ENCODE measurements at places on chromosomes 1 and 21.

DNA sequence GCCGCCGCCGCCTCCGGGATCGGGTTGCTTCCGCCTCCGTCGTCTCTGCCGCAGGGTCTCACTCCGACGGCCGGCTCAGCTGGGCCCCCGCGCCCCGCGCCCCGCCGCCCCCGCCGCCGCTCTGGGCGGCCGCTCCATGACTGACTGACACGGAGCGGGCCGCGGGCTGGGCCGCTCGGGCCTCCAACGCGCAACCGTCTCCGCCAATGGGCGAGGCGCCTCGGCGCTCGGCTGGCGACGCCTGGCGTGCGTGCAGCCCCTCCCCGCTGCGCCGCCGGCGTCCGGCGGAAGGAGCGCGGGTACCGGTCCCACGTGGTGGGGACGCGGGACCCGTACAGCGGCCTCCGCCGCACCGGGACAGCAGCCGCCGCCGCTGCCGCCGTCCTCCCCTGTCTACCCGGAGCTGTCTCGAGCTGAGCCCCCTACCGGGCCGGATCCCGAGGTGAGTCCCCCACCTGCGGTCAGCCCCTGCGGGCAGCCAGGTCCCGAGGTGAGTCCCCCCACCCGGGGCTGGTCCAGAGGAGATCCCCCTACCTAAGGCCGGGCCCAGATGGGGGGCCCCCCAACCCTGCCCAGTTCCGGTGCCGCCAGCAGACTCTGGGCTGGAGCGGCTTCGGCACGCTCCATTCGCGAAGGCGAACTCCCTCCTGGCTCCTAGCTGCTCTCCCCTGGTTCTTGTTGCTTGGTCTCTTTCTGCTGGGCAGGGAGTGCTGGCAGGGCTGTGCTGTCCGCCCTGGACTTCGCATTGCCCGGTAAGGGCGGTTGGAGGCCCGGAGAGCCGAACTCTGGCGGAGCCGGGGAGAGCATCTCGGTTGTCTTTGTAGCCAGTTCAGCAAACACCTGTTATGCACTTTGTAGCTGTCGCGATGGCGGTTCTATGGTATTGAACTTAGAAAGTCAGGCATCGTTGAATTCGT, at the start of the genes TAF5L and URB2:
Gene TAF5L, minus strand, starts transcription at position 208 of the 917 bp plus-strand sequence. CDS start 11,640 bp downstream, outside the sequence.
Gene URB2, plus strand, starts transcription at position 333 of the 917 bp plus-strand sequence. CDS start 1,387 bp downstream, outside the sequence.
- DNase-seq, result peak; percentile 23

DNA sequence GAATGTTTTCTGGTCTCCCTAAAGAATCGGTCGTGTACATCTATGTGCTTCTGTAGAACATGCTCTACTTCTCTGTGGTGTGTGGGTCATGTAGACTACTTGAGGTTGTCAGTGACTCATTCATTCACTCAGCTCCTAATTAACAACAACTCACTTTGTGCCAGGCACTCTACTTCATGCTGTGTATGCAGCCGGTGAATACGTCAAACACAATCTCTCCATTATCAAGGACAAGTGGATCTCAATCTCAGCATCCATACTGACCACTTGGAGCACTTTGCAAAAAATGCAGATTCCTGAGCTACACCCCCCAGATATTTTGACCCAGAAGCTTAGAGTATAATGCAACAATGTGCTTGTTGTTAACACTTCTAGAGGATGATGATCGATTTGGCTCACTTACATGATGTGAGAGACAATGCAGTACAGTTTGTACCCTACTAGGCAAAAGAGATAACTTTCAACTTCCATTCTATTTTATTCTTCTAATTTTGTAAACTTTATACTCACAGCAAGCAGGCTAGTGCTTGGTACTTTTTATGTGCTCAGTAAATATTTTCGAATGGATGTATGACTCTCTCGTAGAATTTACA, 508.6 kb upstream of the ADAMTS5 start:
- no peak for DNase-seq

DNA sequence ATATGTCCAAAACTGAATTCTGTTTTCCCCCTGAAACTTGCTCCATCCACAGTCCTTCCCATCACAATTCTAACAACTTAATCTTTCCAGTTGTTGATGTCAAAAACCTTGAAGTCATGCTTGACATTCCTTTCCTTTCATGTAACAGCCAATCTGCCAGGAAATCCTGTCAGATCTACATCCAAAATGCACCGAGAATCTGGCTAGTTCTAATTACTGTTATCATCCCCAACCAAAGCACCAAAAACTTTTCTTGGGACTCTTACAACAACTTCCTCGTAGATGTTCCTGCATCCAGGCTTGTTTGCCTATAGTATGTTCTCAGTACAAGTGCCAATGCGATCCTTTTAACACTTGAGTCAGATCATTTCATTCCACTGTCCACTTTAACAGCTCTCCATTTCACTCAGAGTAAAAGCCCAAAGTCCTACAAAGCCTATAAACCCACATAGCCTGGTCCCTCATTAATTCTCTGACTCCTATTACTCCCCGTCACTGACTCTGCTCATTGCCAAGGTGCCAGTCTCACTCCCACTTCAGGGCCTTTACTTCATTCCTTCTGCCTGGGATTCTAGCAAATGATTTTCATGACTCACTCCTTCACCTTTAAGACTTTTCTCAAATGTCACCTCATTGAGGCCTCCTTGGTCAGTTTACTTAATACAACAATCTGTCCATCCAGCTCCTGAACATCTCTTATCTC, 493.2 kb upstream of the NFIA start:
- DNase-seq, result no peak

GRCh38 chr1:1665815-1666251, 7.0 kb upstream of the CDK11B start:
- DNase-seq, result no peak

GRCh38 chr1:5338466-5338865, 653.8 kb downstream of the NPHP4 start:
- no peak for DNase-seq

- DNase-seq, result no peak
Measured at GRCh38 chr1:100811808-100812207, 82.8 kb downstream of the EXTL2 start.

- no peak for DNase-seq
Measured at GRCh38 chr21:42699196-42699595, 45.8 kb downstream of the PDE9A start.

DNA sequence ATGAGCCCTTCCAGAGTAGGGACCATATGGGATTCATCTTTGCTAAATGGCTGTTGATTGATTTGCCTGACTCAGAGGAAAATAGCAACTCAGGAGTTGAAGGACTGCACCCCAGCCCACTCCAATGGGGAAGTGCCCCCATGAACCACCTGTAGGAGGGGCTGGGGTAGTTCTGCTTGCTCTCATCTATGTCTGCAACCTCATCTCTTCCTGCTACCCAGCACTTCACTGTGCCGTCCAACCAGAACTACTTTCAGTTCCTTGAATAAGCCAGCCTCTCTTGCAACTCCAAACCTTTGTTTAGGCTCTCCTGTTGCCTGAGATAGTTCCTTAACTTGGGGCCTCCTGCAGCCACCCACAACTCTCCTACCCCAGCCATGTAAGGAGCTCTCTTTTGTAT, 26.6 kb downstream of the BEND5 start:
- DNase-seq, result no peak

- DNase-seq, result no peak
Measured at GRCh38 chr1:178739285-178740045, 14.4 kb downstream of the RALGPS2 start.

DNA sequence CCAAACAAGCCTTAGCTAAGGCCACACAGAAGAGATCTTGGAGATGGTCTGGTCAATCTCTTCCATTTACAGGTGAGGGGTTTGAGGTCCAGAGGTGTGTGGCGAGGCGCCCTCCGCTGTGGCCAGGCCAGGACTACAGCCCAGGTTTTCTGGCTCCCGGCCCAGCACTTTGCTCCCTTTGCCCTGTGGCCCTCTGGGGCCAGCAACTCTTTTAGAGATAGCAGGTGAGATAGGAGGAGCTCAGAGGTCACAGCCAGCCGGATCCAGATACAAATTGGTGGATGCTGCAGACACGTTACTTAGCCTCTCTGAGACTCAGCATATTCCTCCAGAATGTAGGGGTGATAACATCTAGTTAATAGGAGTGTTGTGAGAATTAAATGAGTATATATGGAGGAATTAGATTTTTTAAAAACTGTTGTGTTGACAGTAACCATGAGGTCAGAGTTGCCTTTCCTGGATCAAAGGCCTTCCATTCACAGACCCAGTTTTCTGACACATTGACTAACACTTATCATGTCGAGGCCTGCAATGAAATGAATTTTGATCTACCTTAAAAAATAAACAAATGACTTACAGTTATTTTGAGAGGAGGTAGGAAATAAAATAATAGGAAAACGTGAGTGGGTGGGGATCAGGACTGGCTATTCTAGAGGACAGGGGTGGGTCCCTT, 16.6 kb downstream of the TEX35 start:
- DNase-seq, result no peak

- no peak for DNase-seq
Measured at GRCh38 chr1:182330303-182330702, 61.3 kb downstream of the GLUL start.

GRCh38 chr1:85583611-85584263, 3.2 kb downstream of the CCN1 start:
- DNase-seq, result no peak

GRCh38 chr21:35697321-35697808, 363.0 kb downstream of the SETD4 start:
- no peak for DNase-seq

DNA sequence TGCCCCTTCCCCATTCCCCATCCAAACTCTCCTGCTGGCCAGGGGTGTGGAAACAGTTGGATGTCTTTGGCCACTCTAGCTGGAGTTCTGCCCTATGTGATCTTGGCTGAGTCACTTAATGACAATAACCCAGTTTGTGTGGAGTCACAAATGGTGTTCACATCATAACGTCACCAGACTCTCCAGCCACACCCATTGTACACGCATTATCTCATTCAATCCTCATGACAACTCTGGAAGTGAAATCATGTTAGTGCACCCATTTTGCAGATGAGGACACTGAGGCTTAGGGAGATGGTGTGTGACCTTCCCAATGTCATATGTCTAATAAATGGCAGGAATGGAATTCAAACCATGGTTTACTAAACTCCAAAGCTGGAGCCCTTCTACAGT, 1.2 kb upstream of the CDA start:
- DNase-seq, result no peak

- DNase-seq, result no peak
Measured at GRCh38 chr1:116259663-116260062, 113.4 kb upstream of the ATP1A1 start.

- no peak for DNase-seq
Measured at GRCh38 chr21:26546446-26547097, 26.5 kb downstream of the CYYR1 start.

DNA sequence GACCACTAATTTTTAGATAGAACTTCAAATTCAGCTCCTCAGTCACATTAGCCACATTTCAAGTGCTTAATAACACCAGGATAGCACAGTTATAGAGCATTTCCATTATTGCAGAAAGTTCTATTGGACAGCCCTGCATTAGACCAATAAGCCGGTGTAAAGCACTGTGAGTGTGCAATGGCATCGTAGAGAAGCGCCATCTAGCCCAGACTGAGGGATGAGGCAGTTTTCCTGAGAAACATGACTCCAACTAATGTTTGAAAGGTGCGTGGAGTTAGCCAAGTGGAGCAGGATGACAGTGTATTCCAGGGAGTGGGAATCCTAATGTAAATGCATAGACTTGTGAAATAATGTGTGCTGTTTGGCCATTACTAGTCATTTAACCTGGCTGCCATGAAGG, 7.7 kb downstream of the RPE65 start:
- no peak for DNase-seq

DNA sequence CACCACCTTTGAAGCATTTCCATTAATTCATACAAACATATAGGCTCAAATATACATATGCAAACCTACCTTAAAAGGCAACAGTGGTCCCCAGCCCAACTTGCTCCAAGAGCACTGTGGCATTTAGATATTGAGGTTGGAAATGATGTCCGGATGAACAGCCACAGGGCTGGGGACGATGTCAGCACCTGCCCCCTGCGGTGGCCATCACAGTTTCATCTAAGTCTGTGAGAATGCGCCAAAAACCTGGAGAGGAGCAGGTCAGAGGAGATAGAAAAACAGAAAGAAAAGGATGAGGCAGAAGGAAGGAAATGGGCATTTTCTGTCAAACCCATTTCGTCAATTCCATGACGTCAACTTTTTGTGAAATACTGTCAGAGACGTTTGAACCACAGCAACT, 67.4 kb downstream of the TIAM1 start:
- no peak for DNase-seq

- peak; percentile 84 for DNase-seq
Measured at GRCh38 chr1:27862671-27863537, 9.4 kb upstream of the THEMIS2 start.

GRCh38 chr1:34865981-34866761, 6.6 kb upstream of the SMIM12 start:
- DNase-seq, result peak; percentile 69

DNA sequence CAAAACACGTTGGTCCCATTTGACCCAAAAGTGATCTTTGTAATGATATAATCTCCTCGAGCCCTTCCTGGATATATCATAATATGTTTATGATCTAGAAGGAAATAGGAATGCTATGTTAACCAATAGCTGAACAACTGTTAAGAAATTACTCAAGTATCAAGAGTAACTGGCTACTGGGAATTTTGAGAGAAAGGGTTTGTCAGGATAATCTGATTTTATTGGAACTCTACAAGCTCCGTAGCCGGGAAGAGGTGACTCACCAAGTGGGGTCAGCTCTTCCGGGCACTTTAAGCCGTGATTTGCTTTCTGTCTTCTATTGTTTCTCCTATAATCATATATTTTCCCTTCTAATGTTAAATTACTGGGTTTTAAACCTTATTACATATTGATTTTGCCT, 250.5 kb upstream of the POGK start:
- no peak for DNase-seq

GRCh38 chr1:40789342-40789598, 5.7 kb downstream of the KCNQ4 start:
- DNase-seq, result no peak

GRCh38 chr1:211632808-211633523, 42.5 kb downstream of the NEK2 start:
- DNase-seq, result no peak

DNA sequence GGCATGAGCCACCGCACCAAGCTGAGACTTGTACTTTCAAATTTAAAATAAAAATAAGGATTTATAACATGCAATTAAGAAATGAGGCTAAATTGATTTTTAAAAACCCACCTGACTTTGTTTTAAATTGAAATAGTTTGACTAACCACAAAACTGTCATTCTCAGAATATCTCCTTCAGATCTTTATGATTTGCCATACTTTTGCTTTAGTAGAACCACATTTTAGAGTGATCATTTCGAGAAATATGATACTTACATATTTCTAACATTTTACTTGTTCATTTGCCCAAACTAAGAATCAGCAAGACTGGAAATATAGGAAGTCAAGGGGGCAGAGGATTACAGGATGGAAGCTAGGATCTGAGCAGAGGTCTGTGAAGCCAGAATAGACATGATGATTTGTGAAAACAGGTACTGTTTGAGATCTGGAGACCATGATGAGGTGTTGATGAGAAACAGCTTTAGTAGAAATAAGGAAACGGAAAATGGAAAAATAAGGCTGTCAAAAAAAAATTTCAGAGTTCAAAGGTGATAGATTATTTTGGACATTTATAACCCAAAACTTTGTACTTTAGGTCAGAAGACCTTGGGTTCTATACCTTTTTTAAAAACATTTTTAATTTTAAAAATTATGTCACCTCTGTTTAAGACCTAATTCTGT, 44.8 kb downstream of the GIPC2 start:
- DNase-seq, result no peak

GRCh38 chr1:207654320-207654719, 9.4 kb downstream of the CR1L start:
- DNase-seq, result no peak
